AML-193 (cell line): ENCODE measurements at places on chromosomes 4 and X.
A peak's percentile ranks its signal among the peaks of the same experiment; 100 is the strongest.

DNA sequence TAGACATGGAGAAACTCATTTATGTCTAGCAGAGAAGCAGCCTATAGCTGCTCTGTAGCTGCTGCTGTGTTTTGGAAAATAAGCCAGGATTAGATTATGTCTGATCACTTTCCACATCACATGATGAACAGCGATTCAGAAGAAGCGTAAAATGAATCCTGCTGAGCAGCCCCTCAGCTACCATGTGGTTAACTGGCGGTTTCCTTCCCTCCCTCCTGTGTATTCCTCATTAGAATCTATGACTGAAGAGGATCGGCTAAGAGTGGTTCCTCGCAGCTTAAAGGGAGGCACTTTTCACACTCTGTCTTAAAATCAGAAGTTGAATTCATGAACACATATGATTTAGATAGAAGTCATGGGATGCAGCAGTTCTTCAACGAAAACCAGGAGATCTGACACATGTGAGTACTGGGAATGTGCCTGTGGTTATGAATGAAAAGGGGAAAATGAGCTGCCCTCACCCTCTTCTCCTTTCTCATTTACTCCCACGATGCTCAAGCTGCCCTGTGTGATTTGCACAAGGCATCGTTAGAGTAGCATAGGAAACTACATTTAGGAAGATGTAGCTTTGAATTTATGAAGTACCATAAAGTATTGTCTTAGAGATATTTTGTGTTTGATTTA, at the start of gene PPEF1:
TSS of gene PPEF1 (plus strand) at position 220 of the 624 bp plus-strand sequence. CDS start at position 356, 136 bp downstream.
- no peak for DNase-seq

DNA sequence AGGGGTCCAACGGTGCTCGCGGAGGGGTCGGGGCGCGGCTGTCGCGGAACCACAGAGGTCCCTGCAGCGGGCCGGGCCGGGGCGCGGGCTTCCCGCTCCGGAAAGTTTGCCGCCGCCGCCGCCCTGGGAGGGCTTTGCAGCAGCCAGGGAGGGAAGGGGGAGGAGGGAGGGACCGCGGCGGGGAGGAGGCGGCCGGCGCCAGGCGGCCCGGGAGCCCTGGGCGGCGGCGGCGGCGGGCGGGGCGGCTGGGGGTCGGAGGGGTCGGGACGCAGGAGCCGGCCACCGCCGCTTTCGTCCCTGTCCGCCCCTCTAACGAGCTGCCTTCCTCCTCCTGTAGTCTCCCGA, 375 bp downstream of the FGFR3 start:
- DNase-seq, result no peak

- DNase-seq, result no peak
These were observed 4.9 kb downstream of the FRAS1 start for GRCh38 chr4:78061939-78062570.

DNA sequence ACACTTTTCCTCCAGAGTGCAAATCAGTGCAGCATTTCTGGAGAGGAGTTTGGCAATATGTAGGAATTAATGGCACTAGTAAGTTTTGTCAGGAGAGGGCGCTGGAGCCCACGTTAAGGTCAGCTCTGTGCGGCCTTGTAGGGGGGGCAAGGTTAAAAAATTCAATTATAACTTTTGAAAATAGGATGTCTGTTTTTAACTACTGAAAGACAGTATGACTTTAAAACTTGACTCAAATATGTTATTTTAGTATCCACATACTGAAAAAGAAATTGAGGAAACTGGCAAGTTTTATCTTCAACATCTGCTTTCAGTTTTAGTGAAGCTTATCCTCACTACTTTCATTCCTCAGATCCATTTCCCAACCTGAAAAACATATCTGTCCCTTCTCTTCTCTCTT, 30.9 kb upstream of the HSD17B13 start:
- DNase-seq, result no peak

GRCh38 chrX:3166670-3167455, 125.6 kb downstream of the ARSF start:
- no peak for DNase-seq

DNA sequence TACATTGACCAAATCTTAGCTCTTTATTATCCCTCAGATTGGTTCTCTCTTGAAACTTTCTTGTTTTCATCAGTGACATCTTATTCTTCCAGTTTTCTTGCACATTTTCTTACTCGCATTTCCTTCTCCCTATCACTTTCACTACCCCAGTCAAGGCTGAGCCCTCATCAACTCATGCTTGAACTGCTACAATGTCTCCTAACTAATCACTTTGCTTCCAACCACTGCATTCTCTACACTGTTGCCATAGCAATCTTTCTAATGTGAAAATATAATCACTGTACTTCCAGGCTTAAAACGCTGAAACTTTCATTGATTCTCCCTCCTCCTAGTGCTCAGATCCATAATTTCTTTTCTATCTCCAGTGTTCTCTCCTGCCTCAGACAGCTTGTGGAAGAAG, 22.2 kb upstream of the LPAR4 start:
- no peak for DNase-seq

DNA sequence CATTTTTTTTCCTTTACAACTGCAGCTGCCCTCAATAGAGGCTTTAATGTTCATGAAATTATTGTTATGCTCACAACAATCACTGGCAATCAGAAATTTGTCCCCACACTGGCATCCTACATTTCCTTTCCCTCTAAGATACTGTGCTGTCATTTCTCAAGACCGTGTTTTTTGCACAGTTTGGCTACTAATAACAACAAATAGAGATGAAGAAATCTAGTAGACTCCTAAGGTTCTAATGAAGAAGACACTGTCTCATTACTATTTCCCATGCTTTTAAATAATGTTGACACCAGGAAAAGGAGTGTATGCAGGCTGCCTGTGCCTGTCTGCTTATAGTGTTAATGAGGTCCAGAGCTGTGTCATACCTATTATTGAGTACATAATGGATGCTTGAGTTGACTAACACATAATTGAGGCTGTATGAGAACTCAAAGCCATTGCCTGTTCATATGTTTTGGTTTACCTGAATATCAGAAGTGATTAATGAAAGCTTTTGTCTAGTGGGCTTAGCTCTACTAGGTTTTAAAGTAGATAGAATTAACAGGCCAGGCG, 1.5 kb upstream of the EIF4E start:
- no peak for DNase-seq

DNA sequence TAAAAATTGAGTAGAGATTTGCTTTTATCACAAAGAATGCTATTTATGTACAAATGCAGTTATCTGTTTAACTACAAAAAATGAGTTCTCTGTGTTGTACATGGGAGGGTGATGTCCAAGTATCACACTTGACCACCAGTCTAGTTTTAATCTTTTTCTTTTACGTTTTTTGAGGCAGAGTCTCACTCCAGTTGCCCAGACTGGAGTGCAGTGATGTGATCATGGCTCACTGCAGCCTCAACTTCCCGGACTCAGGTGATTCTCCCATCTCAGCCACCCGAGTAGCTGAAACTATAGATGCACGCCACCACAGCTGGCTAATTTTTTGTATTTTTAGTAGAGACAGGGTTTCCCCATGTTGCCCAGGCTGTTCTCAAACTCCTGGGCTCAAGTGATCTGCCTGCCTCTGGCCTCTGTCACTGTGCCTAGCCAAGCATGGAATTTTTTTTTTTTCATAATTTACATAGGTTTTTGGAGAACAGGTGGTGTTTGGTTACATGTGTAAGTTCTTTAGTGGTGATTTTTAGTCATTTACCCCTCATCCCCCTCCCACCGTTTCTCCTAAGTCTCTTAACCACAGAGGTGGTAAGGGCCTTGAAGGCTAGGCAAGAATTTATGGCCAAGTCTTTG, 47.9 kb upstream of the RPA4 start:
- no peak for DNase-seq

- DNase-seq, result no peak
These were observed 127.5 kb upstream of the AFF2 start for GRCh38 chrX:148372925-148373324.

DNA sequence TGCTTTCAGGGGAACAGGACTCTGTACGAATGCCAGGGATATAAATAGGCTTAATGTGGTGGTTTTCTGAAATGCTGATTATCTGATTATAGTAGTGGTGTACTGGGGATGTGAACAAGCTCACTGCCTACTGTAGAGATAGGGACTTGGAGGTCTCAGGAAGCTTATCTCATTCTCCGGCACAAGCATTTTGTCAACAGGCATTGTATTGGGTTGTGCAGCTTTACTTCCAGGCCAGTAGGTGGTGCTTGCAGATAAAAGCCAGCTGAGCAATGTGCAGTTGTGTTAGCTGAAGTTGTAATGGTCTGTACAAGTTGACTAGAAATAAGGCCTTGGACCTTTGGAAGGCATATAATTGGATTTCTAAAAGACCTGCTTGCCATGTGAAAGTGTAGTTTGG, 49.5 kb upstream of the TMLHE start:
- peak; percentile 4 for DNase-seq

GRCh38 chr4:85544751-85545150, 69.8 kb downstream of the ARHGAP24 start:
- no peak for DNase-seq

DNA sequence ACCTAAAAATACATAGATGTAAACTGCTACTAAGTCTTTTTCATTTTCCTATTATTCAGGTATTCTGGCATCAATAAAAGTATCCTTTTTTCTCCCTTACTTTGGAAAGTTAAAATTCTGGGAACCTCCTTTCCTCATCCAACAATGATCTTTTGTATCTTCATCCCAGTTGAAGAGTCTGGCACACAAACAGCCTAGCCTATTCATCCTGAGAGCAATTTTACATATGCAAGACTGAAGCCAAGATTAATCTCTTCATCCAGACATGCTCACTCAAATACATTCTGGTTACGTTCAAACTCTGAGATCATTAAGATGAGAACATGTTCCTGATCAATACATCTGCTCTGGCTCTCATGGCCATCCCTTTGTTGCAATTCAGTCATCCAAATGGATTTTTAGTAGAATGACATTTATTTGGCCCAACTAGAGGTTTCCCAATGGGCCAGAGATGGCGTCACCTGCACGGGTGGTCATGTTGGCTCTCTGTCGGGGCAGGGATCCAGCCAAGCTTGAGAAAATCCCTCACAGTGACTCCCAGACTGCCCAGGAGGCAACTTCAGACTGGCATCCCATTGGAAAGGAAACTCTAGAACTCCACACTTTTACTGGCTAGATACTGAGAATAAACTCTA, 135.3 kb upstream of the VCX2 start:
- no peak for DNase-seq

GRCh38 chr4:92451782-92452181, 148.0 kb downstream of the GRID2 start:
- DNase-seq, result no peak

- DNase-seq, result no peak
These were observed 8.2 kb downstream of the ATP11C start for GRCh38 chrX:139924696-139925095.

DNA sequence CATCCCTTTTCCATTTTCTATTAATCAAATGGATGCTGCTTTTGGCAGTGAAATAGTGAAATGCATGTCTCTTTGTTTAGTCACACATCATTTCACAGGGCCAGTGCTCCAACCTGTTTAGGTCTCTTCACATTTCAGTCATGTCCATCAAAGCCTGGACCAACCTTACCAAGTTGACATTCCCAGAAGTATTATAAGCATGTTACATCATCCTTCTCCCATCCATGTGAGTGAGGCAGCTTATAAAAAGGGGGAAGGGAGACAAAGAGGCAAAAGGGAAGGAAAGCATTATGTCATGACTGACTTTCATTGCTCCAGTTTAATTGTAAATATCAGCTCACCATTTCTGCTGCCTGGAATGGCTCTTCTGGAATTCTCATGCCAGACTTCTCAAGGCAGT, 94.4 kb downstream of the NWD2 start:
- no peak for DNase-seq

DNA sequence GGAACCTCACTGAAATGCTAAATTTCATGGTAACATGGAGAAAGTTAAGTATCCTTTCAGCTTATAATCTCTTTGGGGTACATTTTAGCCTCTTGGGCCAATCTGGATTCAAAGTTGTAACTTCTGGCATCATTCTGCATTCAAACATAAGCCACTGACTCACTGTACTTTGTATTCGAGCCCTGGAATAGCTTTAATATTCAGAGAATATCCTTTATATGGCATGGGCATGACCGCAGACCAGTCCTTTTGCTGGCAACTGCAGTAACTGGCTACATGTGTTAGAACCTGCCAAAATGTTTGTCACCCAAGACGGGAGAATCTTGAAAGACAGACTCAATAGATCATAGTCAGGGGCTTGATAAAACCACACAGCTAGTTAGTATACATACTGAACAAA, 3.3 kb downstream of the GASK1B start:
- DNase-seq, result no peak

GRCh38 chr4:136918772-136919171, 613.5 kb downstream of the PCDH18 start:
- DNase-seq, result no peak

DNA sequence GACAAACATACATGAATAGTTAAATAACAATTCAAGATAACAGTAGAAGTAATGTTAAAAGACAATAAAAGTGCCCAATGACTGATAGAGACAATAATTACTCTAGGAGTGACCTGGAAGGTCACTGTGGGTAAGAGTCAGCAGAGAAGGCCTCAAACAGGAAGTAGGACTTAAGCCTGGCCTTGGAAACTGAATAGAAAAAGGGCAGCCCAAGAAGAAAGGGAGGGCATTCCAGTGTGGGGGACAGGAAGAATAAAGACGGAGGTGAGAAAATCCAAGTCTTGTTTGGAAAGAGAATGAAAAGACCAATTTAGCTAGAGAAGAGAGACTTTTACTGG, 6.0 kb downstream of the P2RY4 start:
- DNase-seq, result no peak

GRCh38 chr4:155787113-155787710, 28.4 kb downstream of the GUCY1B1 start:
- DNase-seq, result peak; percentile 49

- no peak for DNase-seq
These were observed 189.2 kb downstream of the GPM6A start for GRCh38 chr4:175622887-175623286.

DNA sequence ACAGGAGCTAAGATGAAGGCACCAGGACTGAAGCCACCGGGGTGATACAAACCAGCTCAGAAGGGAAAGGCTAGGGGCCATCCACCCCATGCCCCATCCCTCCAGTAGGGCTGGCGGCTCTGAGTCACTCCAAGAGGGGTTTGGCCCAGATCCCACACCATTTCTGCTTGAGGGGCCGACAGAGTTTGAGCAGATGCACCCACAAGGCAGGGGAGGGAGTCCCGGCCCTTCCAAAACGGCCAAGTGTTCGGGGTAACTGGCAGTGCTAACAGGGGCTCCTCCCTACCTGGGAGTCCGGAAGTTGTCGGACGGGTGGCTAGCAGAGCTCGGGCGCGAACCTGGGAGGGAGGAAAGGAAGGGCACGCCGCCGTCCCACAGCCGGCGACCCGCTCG, 412 bp downstream of the SLC10A3 start:
- no peak for DNase-seq
